GM12865 (cell line): ENCODE measurements at places on chromosomes 11 and 22.
A peak's percentile ranks its signal among the peaks of the same experiment; 100 is the strongest.

DNA sequence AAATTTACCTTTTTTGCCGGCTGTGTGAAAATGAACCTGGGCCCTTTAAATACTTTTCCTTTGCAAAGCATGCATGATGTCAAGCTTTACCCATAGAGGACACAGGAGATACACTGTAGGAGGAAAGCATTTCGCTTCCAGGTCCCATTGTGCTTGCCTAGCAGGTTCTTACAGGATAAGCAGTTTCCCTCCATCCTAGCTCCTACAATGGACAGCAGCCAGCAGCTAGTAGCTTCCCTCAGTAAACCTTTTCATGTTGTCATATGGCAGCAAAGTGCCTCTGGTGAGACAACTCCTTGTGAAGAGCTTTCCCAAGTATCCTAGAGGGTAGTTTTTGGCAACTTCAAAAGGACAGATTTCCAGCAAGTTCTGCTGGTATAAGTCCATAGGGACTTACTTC is 78.4 kb downstream of the RBFOX2 start:
- DNase-seq = no peak

DNA sequence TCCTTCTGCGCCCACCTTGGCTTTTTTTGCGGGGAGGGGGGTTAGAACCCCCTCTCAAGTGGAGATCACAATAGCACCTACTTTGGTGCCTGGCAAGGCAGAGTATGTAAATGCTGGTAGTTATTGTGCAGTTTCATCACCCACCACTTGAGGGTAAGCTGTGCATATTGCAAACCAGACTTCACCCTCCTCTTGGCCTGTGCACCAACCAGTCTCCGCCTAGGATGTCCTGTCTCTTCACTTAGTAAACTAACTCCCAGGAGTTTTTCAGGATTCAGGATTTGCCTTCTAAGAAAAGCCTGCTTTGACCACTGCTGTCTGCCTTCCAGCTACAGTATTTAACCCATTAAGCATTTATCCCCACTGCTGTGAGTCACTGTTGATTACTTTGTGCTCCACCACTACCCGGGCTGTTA is 2.0 kb upstream of the UBXN1 start:
- DNase-seq = peak; percentile 82

DNA sequence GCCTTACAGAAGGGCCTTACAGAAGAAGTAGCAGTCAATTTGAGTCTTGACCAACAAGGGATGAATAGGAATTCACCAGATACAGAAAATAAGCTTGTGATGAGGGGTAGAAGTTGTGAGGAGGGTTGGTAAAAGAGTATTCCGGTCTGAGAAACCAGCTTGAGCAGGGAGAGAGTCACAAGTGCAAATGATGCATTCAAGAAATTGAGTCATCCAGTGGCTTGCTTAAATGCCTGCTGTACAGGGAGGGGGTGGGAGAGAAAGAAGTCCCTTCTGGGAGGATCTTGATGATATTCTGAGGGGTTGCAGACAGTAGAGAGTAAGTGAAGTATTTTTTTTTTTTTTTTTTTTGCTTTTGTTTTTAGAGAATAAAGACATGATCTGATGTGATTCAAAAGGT is 9.2 kb downstream of the CCKBR start:
- no peak for DNase-seq

DNA sequence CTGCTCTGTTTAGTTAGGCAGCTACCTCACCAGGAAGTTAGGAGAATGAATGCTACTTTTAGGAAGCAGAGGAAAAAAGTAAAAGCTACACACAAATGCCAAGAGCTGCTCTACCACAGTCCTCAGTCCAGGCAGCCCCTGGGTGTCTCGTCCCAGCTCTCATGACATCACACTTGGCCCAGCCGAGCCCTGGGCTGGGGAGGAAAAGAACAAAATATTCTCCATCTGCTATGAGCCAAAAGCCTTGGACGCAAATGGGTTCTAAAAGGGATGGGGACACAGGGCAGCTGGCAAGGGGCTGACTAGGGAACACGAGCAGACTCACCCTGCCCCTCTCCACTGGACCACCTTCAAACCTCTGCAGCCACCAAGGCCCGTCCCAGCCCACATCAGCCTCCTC is 26.1 kb downstream of the TMEM184B start:
- DNase-seq = no peak

DNA sequence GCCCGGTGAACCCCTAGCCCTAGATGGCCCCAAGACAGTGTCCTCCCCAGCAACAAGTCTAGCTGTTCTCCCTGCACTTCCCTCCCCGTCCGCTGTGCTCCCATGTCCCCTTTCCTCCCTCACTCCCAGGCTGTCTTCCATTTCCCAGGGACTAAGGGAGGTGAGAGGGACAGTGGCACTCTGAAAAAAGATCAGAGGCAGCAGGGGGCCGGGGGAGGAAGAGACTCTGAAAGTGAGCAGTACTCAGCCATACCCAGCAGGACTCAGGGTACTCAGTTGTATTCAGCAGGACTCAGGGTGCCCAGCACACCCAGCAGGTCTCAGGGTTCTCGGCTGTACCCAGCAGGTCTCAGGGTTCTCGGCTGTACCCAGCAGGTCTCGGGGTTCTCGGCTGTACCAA is 48.4 kb upstream of the THY1 start:
- no peak for DNase-seq

GRCh38 chr11:19890308-19890707 is 177.7 kb downstream of the NAV2 start:
- no peak for DNase-seq

- peak; percentile 98 for DNase-seq
Measured at GRCh38 chr22:29202212-29203192, 3.2 kb upstream of the EMID1 start.

GRCh38 chr11:76064192-76064591 is 142.1 kb downstream of the WNT11 start:
- DNase-seq = no peak

GRCh38 chr11:43913829-43914380 is 28.5 kb upstream of the C11orf96 start:
- no peak for DNase-seq

- no peak for DNase-seq
Measured at GRCh38 chr22:48288376-48288940, 1526.0 kb downstream of the TBC1D22A start.

- no peak for DNase-seq
Measured at GRCh38 chr11:66561178-66561974, 7.0 kb downstream of the CTSF start.

DNA sequence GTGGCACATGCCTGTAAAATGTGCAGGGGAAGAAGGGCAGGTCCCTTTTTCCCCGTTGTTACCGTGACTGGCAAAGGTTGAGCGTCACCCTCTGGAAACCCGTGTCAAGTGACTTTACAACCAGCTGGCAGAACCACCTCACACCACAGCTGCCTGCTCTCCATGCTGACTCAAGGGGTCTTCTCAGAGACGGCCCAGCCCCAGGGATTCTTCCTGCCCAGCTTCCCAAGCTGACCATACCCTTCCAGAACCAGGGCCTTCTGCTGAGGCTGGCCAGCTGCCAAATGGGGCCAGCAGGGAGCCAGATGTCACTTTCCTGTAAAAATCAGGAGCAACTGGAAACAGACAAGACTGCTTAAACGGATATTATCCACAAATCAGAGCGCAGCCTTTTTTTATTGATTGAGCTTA is 6.3 kb downstream of the PC start:
- no peak for DNase-seq

DNA sequence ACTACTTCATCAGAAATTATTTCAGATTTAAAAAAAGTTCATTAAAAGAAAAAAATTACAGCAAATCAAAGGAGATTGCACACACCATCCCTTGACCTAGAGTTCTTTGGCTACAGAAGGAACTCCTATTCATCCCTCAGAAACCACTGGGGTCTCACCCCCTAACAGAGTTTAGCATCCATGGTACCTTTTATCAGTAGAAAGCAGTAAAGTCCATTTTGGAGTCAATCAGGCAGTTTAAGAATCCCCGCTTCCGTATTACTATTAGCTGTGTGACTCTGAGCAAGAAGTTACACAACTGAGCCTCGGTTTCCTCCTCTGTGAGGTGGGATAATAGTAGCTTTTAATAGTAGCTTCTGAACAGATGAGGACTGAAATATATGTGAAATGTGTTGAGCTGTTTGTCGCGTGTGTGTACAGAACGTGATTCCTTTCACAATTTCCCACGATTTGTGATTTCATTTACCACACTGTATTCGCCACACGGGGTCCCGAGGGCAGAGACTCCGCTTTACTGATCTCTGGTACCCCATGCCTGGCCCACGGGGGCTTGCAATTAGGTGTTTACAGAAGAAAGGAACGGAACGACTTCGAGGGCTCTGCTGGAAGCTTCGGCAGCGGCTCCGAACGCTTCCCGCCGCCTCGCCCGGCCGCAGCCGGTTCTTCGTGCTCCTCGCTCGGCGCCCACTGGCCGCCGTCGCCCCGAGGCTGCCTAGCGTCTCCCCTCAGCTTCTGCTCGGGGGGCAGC is 72.5 kb upstream of the ZBED5 start:
- no peak for DNase-seq

GRCh38 chr11:103257360-103257759 is 148.1 kb downstream of the DYNC2H1 start:
- no peak for DNase-seq

GRCh38 chr22:27413702-27414101 is 387.9 kb downstream of the MN1 start:
- no peak for DNase-seq

DNA sequence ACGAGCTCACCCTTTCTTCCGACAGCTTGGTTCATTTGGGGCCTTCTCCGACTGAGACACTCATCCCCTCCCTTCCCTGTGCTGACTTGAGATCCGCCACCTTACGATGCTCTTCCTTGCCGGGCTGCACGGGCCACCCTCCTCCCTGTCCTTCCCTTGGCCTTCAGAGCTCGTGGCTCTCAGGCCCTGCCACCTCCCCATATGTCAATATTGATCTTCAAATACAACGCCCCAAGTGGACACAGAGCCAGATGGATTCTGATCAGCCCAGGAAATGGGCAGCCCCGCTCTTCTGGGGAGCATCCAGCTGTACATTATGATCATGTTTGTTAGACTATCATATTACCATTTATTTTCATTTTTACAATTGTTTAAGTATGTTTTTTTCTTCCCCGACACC is 812.8 kb downstream of the TBC1D22A start:
- DNase-seq = no peak

- DNase-seq = no peak
Measured at GRCh38 chr11:109507836-109508561, 86.0 kb downstream of the C11orf87 start.

DNA sequence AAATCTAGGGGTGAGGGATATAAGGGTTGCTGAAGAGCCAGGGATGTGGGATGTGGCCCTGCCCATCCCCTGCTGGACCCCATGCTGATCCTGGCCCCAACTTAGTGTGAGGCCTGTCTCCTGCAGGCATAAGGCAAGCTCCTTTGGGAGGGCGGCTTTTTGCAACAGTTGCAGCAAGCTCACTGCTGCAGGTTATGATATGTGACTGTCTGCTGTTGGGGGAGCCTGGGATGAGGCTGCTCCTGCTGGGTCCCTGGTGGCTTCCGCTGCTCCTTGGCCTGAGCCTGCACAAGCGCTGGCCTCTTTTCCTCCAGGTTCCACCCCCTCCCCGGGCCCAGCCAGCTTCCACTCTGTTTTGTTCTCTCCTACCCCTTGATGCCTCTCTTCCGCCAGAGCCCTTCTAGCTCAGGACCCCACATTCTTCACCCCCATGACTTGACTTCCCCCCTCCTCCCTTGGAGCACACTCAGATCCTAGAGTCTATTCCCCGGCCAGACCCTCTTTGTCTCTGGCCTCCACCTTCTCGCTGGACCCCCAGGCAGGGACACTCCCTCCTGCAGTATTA is 35.0 kb upstream of the SYT13 start:
- no peak for DNase-seq

DNA sequence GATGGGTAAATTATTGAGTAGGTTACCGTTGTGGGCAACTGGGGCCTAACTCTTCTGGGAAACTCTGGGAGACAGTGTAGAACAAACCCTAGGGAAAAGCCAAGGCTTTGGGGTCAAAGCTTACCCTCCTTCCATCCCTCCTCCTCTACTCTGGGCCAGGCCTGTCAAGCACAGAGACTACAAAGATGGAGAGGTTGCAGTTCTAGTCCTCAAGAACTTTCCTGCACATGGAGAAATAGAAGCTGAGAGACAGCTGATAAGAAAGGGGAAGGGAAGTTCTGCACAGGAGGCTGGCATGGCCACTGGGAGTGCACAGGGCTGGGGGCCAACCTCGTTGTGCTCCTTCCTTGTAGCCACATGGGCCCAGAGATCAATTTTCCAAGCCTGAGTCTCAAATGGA is 67.2 kb upstream of the ALX4 start:
- DNase-seq = no peak

- DNase-seq = no peak
Measured at GRCh38 chr22:20465759-20466077, 28.1 kb upstream of the SCARF2 start.

DNA sequence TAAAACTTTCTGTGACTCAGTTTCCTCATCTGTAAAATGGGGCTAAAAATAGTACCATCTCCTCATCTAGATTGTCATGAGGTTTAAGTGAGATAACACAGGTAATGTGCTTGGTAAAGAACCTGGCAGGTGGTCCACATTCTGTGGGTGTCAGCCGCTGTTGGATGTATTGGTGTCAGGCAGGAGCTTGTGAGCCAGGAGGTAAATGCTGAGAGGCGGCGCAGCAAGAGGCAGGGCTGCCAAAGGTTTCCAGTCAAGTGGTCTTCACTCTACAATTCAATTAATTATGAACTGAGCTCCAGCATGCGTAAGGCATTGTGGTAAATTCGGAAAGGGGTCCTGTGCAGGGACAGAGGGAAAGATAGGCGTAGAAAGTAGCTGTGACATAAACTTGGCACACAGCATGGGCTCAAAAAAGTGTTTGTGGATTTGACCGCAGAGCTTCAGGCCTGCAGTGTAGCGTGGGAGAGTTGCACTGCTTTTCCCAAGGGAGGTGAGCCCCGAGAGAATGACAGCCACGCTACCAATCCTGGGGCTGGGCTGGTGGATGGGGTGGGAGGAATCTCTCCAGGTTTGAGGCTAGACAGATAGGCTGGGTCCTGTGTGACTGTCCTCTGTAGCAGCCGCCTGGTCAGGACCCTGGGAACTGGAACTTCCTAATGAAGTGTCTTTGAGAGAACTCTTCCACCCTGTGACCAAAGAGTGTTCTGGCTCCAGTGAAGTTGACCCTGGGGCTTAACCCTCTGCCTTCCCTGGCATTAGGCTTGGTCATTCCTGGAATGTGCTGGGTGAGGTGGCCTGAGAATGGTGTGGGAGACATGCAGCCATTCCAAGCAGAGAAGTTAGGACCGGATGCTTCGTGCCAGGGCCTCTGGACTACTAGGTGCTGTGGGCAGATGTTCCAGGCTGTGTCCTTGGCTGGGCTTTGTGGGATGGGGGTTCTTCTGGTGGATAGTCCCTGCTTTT is 122.4 kb downstream of the FEZ1 start:
- peak; percentile 56 for DNase-seq

- no peak for DNase-seq
Measured at GRCh38 chr11:1922481-1923081, 3.1 kb downstream of the TNNT3 start.

DNA sequence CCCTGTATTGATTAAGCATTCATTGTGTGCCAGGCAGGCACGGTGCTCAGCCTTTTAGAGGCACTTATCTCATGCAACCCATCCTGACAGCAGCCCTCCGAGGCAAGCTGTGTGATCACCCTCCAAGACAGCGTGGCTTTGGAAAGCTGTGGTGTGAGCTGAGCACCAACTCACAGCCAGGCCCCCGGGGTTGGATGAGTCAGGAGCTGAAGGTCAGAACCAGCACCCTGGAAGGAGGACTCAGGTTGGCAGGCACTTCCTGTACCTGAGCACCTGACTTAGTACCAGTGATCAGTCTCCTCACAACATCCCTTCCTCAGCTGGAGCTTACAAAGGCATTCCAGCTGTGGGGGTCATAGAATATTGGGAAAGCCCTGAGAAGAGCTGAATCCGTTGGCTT is 9.0 kb downstream of the PATZ1 start:
- DNase-seq = no peak

GRCh38 chr11:2165571-2165970 is 4.6 kb upstream of the INS start:
- DNase-seq = no peak

- no peak for DNase-seq
Measured at GRCh38 chr11:26702406-26702805, 19.5 kb downstream of the SLC5A12 start.
